ENCODE measurements at places on chromosomes 13 and 19.

- peak; percentile 99 for DNase-seq
Observed at GRCh38 chr13:44078806-44079376, 199.2 kb downstream of the LACC1 start.

DNA sequence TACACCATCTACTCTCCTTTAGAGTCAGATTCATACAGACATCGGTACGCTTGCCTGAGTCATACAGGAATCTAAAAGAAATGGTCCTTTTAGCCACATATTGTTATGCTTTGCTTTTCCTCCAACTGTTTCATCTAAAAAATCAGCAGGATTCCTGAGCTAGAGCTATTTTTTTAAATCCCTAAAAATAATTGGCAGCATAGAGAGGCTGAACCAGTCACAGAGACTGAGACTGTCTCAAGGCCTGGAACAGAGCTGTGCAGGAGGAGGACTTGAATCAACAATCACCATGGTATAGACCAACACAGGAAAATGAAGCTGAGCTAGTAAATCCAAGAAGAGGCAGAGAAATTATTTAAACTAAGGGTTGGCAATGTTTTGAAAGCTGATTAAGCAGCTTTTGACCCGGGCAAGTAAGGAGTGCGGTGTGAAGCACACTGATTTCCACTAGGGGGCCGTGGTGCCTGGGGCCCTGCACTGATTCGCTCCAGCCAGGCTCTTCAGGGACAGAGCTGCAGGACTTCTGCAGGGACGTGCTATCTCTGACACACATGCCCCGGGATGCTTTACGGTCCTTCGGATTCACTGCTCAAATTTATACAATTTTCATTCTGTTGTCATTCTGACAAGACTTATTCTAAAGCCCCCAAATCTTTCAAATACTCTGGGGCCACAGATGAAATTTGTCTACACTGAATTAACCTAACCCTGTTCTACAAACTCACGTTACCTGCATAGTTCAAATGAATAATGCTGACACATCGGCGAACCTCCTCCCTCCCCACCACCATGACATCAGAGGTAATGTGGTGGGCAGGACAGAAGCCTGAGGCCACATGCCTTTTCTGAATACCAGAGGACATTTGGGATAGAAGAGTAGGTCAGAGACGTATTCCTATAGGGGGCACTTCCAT, 87.6 kb upstream of the SLC15A1 start:
- peak; percentile 65 for DNase-seq

- no peak for DNase-seq
Observed at GRCh38 chr13:78228211-78228610, 309.6 kb upstream of the EDNRB start.

- no peak for DNase-seq
Observed at GRCh38 chr19:52896431-52897137, 851 bp downstream of the ZNF320 start.

GRCh38 chr19:15318241-15318691, 14.1 kb downstream of the BRD4 start:
- no peak for DNase-seq

- peak; percentile 92 for DNase-seq
Observed at GRCh38 chr19:17292301-17293074, 10.7 kb downstream of the ABHD8 start.

DNA sequence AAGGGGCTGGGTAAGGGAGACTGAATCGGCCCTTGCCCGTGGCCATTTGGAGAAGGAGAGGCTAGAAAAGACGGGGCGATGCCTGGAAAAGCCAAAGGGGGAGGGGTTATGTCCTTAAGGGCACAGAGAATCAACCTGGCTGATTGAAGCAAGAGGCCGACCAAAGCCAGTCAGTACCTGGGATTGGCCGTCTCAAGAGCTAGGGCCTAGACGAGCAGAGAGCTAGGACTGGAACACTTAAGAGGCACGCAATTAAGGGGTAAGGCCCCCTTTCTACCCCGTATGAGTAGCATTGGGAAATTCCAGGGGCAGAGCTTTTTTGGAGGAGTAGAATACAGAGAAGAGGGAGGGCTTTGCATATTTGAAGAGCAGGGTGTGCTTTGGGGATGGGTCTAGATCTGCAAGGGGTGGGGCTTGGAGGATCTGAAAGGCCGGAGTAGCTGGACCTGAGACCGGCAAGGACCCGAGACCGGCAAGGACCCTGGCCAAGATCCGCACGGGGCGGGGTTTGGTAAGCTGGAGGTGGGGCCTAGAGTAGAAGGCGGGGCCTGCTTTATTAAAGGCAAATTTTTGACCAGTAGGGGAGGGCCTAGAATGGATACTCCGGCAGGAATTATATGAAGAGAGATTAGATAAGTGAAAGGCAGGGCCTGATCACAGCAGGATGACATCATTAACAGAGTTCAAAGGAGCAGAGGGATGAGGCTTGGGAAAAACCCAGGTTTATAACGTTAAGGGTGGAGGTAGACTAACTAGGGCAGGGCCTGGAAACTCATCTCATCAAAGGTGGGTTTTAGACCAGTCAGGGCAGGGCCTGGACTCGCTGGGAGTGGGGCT, 10.7 kb upstream of the CACNG6 start:
- peak; percentile 67 for DNase-seq

DNA sequence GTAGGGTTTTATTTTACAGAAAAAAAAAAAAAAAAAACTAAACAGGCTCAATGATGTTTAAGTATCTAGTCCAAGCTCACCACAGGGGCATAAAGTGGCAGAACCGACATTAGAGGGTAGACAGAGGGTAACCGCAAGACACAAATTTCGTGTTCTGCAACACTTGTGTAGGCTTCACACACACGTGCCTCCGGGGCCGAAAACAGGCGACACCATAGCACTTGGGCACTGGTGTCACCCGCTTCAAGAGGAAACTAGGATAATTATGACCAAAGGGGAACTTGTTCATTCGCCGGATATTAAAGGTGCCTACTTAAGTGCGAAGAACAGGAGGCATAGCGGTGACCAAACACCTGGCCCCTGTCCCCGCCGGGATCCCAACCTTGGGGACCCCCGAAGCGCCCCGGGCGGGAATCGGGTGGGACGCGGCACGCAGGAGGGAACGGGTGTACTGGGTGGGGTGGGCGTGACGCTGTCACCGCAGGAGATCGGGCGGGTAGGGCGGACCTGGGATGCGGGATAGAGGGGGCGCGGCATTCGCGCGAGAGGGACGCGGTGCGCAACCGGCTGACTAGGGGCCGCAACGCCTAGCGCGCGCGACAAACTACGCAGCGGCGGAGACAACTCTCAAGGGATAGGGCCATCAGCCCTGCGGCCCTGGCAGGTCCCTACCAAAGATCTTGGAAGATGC, 558 bp downstream of the MZT1 start:
- DNase-seq: peak; percentile 22

GRCh38 chr19:15159251-15159650, 41.5 kb downstream of the NOTCH3 start:
- no peak for DNase-seq

DNA sequence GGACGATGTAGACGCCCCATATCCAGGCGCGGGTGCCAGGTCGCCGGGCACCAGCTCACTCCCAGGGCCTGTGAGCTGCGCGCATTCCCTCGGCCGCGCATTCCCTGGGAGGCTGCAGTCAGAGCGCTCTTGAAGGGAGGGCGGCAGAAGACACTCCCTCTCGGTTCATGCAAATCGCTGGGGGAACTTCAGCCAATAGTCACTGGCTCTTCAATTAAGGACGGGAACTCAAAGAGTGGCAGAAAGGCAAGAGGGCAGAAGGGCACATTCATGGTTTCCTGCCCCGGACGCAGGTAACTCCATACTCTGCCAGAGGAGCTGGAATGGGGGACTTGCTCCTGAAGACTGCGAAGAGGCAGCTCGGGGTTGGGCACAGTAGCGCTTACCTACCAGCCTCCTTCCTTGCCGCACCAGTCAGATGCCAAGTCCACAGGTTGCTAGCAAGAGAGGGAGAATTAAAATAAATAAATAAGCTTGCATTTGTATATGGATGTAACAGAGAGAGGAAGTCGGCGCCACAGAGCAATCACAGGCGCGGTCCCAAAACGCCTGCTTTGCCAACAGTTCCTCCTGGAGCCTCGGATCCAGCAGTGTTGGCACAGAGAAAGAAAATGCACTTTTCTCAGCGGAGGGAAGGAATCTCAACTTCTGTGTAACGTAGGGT, 459 bp downstream of the PCDH20 start:
- peak; percentile 91 for DNase-seq

GRCh38 chr19:49790866-49791265, 22.2 kb downstream of the FUZ start:
- no peak for DNase-seq

DNA sequence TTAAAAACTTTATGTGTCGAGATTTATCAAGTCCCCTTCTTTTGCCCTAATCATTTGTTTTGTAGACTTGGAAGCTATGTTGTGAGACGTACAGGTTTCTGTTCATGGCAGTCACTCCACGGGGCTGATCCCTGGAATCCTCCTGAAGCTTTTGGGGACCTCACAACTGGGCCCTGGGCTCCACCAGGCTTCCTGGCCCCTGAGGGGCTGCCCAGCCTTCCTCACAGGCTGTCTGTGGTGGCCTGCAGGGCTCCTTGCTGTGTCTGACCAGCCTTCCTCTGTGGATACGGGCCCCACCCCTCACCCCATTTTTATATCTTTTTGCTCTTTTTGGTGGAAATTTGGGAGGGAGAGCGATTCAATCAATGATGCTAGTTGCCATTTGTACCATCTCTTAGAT, 38.1 kb downstream of the CHST8 start:
- DNase-seq: no peak

DNA sequence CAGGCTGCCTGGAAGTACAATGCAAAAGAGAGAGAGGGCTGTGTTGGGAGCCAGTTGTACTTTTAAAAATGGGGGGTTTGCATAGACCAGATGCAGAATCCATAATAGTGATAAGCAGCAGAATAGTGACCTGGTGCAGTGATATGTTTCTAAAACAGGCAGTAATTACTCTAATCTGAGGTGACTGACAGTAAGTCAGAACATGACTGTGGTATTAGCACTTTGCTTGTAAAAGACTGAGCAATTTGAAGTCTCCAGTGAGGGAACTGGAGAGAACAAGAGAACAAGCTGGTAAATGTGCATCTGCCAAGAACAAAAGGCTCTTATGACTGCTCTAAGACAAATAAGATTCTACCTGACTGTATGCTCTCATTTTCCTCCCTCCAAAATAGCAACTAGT, 383.4 kb downstream of the ITGBL1 start:
- no peak for DNase-seq

DNA sequence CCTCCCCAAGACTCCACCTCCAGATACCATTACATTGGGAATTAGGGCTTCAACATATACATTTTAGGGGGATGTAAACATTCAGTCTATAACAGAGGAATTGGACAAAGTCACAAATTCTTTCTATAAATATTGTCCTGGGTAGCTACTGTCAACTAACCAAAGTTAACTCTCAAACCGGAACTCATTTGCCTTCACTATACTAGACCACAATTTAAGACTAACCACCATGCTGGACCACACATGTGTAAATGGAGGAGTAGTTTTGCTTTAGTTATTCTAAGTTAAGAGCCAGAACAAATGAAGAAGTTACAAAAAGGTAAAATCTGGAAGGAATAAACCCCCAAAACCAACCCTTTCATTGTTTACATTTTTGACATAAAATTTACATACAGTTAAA, 222.8 kb downstream of the NDFIP2 start:
- no peak for DNase-seq

- peak; percentile 31 for DNase-seq
Observed at GRCh38 chr13:51311231-51311630, 28.3 kb upstream of the SERPINE3 start.

DNA sequence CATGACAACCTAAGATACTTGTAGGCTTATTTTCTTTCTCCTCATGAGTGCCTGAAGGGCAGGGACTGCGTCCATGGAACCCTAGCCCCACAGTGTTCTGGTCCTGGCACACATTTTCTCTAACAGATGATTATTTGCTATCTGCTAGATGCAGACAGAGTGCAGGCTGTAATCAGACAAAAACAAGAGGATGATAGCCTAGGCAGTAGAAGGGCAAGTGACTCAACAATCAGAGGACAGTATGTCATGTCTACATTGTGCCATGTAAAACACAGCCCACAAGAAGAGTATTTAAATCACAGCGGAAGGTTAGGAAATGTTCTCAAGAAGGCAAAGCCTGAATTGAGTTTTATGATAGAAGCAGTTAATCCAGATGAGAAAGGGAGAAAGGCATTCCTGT, 29.3 kb downstream of the MIPEP start:
- DNase-seq: no peak

GRCh38 chr13:98474761-98475160, 102.1 kb downstream of the STK24 start:
- DNase-seq: no peak

- DNase-seq: peak; percentile 47
Observed at GRCh38 chr19:55086730-55087541, 11.3 kb downstream of the EPS8L1 start.

- no peak for DNase-seq
Observed at GRCh38 chr13:113479179-113479578, 11.3 kb downstream of the DCUN1D2 start.

DNA sequence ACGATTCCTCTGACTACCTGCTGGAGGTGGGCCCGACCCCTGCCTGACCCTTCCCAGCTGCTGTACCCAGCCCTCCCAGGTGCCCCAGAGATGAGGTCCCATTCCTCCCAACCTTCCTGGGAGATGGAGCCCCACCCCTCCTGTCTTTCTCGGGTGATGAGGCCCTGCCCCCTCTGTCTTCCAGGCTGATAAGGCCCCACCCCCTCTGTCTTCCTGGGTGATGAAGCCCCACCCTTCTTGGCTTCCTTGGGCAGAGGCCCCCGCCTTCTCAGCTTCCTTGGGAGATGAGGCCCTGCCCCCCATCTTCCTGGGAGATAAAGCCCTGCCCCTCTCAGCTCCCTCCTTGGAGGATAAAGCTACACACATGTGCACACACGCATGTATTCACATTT, 47.9 kb downstream of the CERS4 start:
- no peak for DNase-seq

DNA sequence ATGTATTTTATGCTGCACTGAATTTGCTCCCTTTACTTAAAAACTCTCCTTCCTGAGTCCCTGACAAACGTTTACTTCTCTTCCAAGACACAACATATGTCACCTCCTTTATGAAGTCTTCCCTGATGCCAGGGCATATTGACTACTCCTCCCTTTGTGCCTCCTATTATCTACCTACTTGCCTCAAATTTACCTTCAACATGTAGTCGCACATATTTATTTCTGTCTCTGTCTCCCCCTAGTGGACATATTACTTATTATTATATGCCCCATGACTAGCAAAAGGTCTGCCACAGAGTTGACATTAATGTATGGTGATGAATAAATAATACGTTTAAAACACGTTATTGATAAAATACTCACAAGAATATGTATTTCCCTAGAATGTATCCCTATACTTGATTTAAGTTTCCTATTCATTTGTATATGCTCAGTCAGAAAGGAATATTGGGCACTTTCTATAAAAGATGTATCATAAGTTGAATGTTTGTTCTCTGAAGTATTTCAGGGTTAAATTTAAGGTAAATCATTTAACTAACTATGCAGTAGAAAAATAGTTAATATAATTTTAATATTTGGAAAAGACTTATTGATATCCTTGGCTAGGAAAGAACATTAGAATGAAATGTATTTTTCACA, 250.3 kb upstream of the ATXN8OS start:
- DNase-seq: peak; percentile 71

DNA sequence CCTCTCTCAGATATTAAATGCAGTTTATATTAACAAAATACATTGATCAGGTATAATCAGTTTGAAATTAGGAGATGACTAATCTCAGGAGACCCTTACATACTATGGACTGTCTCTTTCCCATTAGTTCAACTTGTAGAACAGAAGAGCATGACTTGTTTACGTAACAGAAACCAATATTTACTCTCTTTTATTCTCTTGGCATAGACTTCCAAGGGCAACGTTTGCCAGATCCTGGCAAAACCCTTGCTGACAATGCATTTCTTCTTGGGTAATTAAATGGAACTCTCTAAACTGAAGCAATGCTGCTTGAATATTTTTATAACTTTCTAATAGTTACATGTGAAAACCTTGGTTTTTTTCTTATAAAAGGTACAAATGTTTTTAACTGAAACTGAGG, 68.3 kb upstream of the MYO16 start:
- no peak for DNase-seq
